ENCODE measurements at places on chromosomes 1 and 21.

GRCh38 chr1:6086762-6087376 lies 41.2 kb downstream of the KCNAB2 start:
- no peak for DNase-seq

DNA sequence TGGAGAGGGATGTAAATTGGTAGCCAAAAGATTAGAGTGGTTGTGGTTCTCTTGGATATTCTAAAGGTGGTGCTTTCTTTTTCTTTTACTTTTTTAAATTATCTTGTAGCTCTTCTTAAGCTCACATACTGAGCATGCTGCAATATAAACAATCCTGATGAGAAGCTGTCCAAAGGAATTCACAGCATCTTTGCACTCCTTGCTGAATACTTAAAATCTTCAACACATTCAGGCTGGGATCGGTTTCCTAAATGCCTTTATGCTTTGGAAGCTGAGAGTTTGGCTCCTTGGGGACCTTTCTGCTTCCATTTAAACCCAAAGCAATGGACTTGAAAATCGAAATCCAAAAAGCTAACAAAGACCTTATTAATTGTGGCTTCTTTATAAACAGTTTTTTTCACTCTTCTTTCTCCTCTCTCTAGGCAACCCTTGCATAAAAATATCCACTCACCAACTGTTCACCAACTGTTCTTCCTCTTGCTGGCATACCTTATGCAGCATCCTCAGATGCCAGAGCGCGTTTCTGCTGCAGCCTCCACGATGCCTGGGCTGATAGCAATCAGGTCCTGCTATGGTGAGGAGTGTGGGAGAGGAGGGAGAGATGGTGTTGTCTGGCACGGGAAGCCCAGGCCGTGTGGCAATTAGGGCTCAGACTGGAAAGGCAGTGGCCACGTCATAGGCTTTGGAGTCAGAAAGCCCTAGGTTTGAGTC lies 535.8 kb upstream of the DAB1 start:
- no peak for DNase-seq

DNA sequence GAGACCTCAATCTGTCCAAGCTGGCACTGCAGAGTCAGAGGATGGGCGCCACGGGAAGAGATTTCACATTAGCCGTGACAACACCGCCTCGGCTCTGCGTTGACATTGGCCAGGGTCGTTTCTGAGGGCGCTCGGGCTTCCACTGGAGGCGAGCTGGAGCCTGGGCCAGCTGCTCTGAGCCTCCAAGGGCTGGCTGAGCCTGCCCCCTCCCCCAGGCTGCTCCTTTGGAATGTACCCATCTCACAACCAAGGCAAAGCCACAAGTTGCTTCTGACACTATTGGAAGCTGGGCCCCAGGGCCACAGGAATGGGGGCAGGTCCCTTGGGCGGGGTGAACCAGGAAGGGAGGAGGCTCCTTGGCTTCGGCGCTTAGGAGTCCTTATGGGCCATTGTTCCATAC lies 12.7 kb downstream of the GPR3 start:
- DNase-seq = no peak

- DNase-seq = no peak
Measured at GRCh38 chr1:45913183-45913683, 109.8 kb downstream of the MAST2 start.

- DNase-seq = no peak
Measured at GRCh38 chr1:244217711-244218110, 166.6 kb downstream of the ZBTB18 start.

DNA sequence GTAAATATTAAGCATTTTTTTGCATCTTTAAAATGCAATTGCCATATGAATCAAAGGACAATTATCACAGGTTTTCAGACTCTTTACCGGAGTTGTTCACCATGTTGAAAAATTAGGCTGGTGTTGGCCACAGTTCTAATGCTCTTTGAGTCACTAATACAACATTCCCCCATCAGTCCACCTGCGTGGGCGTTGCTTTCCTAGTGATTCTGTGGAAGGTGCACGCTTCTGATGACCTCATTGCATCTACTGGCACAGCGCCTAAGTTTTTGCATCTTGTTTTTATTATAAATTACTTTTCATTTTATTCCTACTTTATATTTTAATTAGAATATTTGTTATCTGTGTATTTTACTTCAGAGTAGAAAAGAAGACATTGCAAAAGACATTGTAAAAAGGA lies 4.7 kb upstream of the F5 start:
- DNase-seq = no peak

DNA sequence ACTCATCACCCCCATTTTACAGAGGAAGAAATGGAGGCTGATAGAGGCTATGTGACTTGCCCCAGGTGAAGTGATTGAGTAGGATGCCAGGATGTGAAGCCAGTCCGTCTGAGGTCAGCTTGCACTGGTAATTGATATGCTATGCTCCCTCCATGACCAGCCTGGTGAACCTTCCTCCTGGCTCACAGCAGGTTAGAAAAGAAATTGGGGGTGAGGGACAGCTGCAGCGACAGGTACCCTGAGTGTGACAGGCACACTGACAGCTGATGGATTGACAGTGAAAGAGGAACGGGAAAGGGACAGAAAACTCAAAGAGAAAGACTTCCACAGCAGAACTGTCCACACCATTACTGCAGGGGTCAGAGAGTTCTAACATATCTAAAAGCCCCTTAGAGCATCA lies 102.1 kb downstream of the SUSD4 start:
- no peak for DNase-seq

DNA sequence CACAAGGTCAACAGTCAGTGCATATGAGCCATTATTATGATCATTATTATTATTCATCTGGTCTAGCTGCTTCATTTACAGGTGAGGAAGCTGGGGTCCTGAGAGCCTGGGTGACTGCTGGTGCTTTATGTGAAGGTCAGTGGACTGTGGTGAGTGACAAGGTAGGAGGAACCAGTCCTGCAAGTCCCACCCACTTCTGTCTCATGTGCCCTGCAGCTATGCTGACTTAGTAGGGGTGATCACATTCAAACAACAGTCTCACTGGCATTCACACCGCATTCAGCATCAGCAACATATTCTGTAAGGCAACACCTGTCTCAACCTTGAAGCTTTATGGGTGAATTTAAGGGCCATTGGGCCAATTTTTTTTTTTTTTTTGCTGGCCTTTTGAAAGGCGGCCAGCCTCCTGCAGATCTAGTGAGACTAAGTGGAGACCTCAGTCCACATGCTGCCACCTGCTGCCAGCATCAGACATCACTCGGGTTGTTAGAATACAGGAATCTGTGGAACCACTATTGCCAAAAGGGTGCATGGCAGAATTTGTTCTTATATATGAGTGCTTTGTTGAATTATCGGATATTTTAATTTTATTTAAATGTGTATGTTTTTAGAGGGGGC lies 59.9 kb upstream of the CACNA1E start:
- no peak for DNase-seq

- no peak for DNase-seq
Measured at GRCh38 chr1:245599371-245600174, 444.8 kb downstream of the KIF26B start.

- DNase-seq = no peak
Measured at GRCh38 chr1:225750875-225751824, 26.5 kb upstream of the SRP9 start.

DNA sequence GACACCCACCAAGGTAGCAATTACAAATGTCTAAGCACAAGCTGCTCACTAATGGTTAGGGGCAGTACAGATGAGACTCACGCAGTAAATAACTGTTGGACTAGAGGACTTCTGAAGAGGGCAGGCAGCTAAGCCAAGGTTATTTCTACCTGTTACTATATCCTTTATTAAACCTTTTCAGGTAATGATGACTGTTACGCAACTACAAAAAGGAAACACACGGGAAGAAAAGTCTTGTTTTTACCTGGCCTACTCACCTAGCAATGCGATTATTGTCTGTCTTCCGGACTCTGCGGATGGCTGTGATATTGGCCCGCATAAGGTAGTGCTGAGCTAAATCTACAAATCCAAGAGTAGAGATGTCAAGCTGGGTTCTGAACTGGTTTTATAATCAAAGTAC lies 17.8 kb upstream of the VHLL start:
- DNase-seq = no peak

DNA sequence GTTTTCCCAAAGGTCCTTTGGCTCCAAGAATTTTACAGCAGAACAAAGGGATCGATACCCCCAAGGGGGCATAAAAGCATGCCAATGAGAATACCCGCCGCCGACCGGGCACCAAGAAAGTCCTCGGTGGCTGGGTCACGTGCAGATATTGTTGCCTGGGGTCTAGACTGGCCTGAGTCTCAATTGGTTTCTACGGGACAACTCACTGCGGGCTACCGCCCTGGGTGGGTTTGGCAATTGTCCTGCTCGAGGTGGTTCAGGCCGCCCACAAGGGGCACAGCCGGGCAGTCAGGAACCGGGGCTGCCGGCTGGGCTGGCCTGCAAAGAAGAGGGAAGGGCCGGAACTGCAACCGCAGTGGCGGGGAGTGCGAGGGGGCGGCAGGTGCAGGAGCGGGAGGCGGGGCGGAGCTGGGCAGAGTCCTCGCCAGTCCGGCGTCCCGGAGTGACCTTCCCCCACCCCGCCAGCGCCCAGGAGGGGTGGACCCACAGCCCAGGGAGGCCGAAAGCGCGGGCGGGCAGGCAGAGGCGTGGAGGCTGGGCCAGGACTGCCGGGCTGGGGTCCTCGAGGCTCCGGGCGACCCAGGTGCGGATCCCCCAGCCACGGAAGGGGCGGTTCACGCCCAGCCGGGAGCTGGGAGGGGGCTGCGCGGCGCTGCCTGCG lies 926 bp upstream of the ATP1B1 start:
- no peak for DNase-seq

DNA sequence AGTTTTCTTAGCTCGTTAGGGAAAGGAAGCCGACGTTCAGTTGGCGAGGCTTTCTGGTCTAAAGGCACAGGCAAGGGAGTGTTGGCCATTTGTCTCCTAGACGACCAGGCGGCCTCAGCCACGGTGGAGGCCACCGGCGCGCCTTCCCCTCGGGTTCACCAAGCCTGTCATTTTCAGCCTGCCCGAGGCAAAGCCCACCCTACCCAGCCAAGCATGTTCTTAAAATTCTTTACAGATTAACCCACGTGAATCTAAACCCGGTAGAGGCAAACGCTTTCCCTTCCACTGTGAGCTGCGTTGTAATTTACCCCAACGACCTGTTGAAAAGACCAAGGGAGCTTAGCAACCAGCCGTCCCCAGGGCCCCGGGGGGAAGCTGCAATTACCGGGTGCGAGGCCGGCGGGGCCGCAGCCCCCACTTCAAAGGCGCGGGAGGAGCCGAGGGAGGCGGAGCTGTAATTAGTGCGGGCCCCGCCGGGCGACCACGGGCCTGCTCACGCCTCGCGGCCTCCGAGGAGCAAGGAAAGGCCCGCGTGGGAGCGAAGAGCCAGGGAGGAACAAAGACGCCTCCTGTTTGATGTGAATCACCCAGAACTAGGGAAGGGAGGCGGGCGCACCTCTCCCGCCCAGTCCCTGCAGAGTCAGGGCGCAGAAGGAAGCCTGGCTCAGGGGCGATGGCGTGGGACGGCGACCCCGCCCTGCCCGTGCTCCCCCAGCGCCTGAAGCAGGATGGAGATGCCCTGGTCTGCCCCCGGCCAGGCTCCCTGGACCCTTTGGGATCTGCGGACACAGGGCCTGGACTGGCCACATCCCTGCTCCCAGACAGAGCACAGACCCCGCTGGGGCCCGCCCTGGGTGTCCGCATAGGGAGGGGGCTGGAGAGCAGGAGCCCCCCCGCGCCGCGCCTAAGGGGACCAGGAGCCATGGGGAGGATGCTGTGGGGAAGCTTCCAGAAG lies 12.1 kb upstream of the TSPEAR start:
- DNase-seq = no peak

All from GM19239 (cell line).